ENCODE measurements at places on chromosomes 3 and 15. TPM values are rescaled to one million over a fixed set of nuclear protein-coding genes. Genes with fewer than 3 reads are reported as not detected.

CD200 gene
- total RNA-seq: 10.2 TPM

CCDC9B gene
- 3.5 TPM for total RNA-seq

INAFM2 gene
- 4.0 TPM for total RNA-seq

POC1A gene
- 0.38 TPM for total RNA-seq

UBE3A gene
- 61.0 TPM for total RNA-seq

GOLGA8A gene
- total RNA-seq: 33.0 TPM

ZMYND10 gene
- total RNA-seq: not detected

RBP2 gene
- total RNA-seq: not detected

TIGIT gene
- 3.3 TPM for total RNA-seq

AHSG gene
- total RNA-seq: not detected

ARPP19 gene
- total RNA-seq: 176 TPM

TMEM89 gene
- not detected for total RNA-seq

ZNF662 gene
- 7.3 TPM for total RNA-seq

SCAANT1 gene
- not detected for total RNA-seq

SEMA6D gene
- 3.7 TPM for total RNA-seq

GOLGA6L10 gene
- 1.5 TPM for total RNA-seq

Measured in subcutaneous adipose tissue (tissue), 4 donors.